Naive thymus-derived CD4-positive, alpha-beta T cell (primary cell): ENCODE measurements at places on chromosomes 1 and 21.

GRCh38 chr1:46529031-46529630 lies 22.3 kb downstream of the KNCN start:
- DNase-seq, result no peak

- DNase-seq, result no peak
Measured at GRCh38 chr1:156845055-156845952, 13.6 kb downstream of the INSRR start.

DNA sequence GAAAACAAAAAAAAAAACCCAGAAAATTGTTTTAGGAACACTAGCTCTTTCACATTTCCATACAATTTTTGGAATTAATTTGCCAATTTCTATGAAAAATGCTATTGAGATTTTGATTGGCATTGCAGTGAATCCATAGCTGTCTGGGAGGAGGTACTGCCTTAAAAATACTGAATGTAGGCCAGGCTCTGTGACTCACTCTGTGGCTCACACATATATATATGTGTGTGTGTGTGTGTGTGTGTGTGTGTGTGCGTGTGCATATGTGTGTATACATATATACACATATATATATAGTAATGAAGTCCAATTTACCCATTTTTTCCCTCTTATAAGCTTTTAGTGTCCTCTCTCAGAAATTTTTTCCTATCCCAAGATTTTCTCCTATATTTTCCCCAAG lies 214.2 kb upstream of the DMRTA2 start:
- DNase-seq, result no peak

DNA sequence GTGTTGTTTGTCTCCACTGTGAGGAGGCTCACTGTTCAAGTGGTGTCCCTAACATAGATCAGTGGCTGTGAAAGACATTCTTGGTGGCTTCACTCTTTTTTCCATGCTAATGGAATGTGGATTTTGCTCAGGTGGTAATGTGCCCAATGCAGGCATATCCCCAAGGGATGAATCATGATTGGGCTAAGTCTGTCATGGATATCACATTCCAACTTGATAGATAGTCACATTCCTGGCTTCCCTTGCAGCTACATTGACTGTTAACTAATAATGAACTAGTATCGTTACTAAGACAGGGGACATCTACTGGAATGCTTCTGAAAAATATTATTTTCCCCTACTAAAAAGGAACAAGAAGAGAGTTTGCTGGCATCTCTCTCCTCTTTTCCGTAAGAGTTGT lies 86.3 kb upstream of the SOD1 start:
- no peak for DNase-seq

DNA sequence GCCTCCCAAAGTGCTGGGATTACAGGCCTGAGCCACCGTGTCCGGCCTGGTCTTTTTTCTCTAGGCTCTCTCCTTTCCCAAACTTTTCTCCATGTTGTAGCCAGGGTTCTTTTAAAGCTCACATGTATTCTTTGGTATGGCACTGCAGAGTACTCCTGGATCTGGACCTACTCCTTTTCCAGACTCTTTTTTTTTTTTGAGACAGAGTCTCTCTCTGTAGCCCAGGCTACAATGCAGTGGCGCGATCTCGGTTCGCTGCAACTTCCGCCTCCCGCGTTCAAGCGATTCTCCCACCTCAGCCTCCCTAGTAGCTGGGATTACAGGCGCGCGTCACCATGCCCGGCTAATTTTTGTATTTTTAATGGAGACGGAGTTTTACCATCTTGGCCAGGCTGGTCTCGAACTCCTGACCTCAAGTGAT lies 602 bp upstream of the MED18 start:
- no peak for DNase-seq

DNA sequence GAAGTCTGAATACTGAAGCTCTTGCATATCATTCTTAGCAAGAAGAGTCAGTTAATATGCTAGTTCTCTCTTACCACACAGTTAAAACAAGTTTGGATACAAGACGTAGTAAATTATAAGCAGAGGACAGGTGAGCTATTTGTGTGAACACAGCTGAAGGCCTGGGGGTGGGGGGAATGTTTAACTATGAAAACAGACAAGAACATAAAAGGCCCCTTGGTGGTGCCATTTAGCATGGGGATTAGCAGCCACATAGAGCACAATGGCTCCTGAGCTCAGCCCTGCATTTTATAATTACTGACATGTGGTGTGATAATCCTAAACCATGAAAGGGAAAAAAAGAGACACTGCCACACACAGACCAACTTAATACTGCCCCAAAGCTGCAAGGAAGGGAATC lies 94.8 kb downstream of the TGFBR3 start:
- DNase-seq, result no peak

- no peak for DNase-seq
Measured at GRCh38 chr1:111656086-111657017, 36.8 kb downstream of the RAP1A start.

DNA sequence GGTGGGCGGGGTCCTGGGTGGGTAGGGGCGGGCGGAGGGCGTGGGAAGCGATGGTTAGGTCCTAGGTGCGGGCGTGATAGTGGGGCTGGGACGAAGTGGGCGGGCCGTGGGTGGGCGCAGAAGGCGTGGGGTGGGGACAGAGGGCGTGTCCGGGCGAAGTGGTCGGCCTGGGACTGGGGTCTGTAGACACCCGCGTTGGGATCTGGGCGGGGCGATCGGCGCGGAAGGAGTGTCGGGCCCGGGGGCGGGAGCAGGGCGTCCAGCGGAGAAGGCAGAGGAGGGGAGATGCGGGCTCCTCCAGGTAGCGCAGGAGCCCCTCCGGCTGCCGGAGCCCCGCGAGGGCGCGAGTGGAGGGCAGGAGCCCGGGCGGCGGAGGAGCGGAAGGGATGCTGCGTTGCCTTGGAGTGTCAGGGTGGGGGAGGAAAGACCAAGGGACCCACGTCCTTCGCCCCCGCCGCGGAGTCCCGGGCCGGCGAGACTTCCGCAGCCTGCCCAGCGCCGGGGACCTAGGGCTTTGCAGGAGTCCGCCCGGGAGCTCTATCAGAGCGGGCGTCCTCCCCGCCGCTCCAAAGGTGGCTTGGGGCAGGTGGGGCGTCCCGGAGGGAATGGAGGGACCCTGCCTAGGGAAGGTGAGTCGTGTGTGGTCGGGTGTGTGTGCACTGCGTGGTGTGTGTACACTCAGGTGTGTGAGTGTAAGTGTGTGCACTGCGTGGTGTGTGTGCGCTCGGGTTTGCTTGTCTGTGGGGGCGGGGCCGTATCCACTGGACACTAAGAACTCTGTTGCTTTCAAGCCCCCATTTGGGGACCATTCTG lies 27.0 kb upstream of the PRSS38 start:
- peak; percentile 76 for DNase-seq

GRCh38 chr1:31878058-31878457 lies 60.1 kb downstream of the PTP4A2 start:
- DNase-seq, result no peak

GRCh38 chr21:37620401-37620800 lies 253.8 kb downstream of the DYRK1A start:
- no peak for DNase-seq

- DNase-seq, result no peak
Measured at GRCh38 chr1:111361761-111362160, 65.8 kb downstream of the OVGP1 start.
